GM23248 (cell line): ENCODE measurements at places on chromosomes 6 and 20. TPM values are rescaled to one million over a fixed set of nuclear protein-coding genes. Genes with fewer than 3 reads are reported as not detected.

- H3K4me1 ChIP-seq: peaks cover 32% of the 10 kb centered on the region
- no peaks in the 10 kb centered on the region for H3K27me3 ChIP-seq
- peak overlapping the region; percentile 85 for H3K4me3 ChIP-seq
- no peak overlapping the region for H3K27ac ChIP-seq
- H3K36me3 ChIP-seq: no peaks in the 10 kb centered on the region
- no peak for DNase-seq
These were observed 1.7 kb downstream of the PCMT1 start for GRCh38 chr6:149751239-149751638.

GRCh38 chr6:35071347-35071994 is 69.7 kb downstream of the TCP11 start:
- H3K4me3 ChIP-seq: no peak overlapping the region
- no peaks in the 10 kb centered on the region for H3K4me1 ChIP-seq
- DNase-seq: peak; percentile 55
- no peaks in the 10 kb centered on the region for H3K36me3 ChIP-seq

GRCh38 chr6:30748851-30749540 is 4.6 kb upstream of the IER3 start:
- peak; percentile 54 for DNase-seq
- no peak overlapping the region for H3K4me3 ChIP-seq
- peaks cover 54% of the 10 kb centered on the region for H3K4me1 ChIP-seq

Gene EBF4
- 0.76 TPM in 1 of 2 replicates, not detected in the other for total RNA-seq

Gene ADGRF4
- total RNA-seq: 0.11 TPM in 1 of 2 replicates, not detected in the other

GRCh38 chr20:40278673-40279072 is 410.4 kb downstream of the MAFB start:
- peaks cover 25% of the 10 kb centered on the region for H3K4me1 ChIP-seq
- H3K36me3 ChIP-seq: no peaks in the 10 kb centered on the region
- no peak overlapping the region for H3K4me3 ChIP-seq

Gene GPLD1
- total RNA-seq: 0.97 TPM in 1 of 2 replicates, not detected in the other

GRCh38 chr6:90315986-90316385 is 19.3 kb upstream of the BACH2 start:
- H3K27me3 ChIP-seq: peaks cover 27% of the 10 kb centered on the region
- no peak for DNase-seq
- H3K27ac ChIP-seq: no peak overlapping the region
- H3K36me3 ChIP-seq: no peaks in the 10 kb centered on the region
- no peak overlapping the region for H3K4me3 ChIP-seq
- H3K4me1 ChIP-seq: no peaks in the 10 kb centered on the region

Gene F13A1
- total RNA-seq: not detected in 2 replicates

- no peak overlapping the region for H3K4me3 ChIP-seq
- no peak overlapping the region for H3K27ac ChIP-seq
- DNase-seq: no peak
- peaks cover 13% of the 10 kb centered on the region; the same call in 1 of the 2 replicates for H3K27me3 ChIP-seq
- no peaks in the 10 kb centered on the region for H3K4me1 ChIP-seq
These were observed 8.7 kb downstream of the CST4 start for GRCh38 chr20:23680146-23680545.

- no peaks in the 10 kb centered on the region for H3K36me3 ChIP-seq
- peaks cover 48% of the 10 kb centered on the region for H3K27me3 ChIP-seq
- no peak overlapping the region for H3K4me3 ChIP-seq
- DNase-seq: peak; percentile 13
These were observed 8.7 kb upstream of the SYNDIG1 start for GRCh38 chr20:24460712-24461111.

- no peak overlapping the region for H3K27ac ChIP-seq
- H3K36me3 ChIP-seq: no peaks in the 10 kb centered on the region
- peaks cover 3% of the 10 kb centered on the region; the same call in 1 of the 2 replicates for H3K4me1 ChIP-seq
These were observed 14.5 kb downstream of the OR2B2 start for GRCh38 chr6:27897580-27898206.

Gene RHAG
- total RNA-seq: not detected in 2 replicates

- H3K36me3 ChIP-seq: no peaks in the 10 kb centered on the region
- H3K27me3 ChIP-seq: no peaks in the 10 kb centered on the region
- DNase-seq: peak; percentile 12
- H3K4me1 ChIP-seq: no peaks in the 10 kb centered on the region
- no peak overlapping the region for H3K27ac ChIP-seq
These were observed 81.8 kb upstream of the GPR6 start for GRCh38 chr6:109896341-109896740.

DNA sequence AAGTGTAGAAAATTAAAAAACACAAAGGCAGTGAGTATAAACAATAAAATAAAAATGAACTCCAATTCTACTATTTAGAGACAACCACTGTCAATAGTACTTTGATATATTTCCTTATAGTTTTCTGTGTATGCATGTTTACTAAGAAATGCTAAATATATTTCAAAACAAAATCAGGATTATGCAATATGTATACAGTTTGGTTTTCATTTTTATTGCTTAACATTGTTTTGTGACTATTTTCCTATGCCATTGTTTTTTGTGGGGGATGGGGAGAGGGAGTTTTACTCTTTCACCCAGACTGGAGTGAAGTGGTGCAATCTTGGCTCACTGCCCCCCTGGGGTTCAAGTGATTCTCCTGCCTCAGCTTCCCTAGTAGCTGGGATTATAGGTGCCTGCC is 19.6 kb downstream of the OR2A4 start:
- DNase-seq: no peak
- no peak overlapping the region for H3K4me3 ChIP-seq
- no peak overlapping the region for H3K27ac ChIP-seq
- no peaks in the 10 kb centered on the region for H3K36me3 ChIP-seq

DNA sequence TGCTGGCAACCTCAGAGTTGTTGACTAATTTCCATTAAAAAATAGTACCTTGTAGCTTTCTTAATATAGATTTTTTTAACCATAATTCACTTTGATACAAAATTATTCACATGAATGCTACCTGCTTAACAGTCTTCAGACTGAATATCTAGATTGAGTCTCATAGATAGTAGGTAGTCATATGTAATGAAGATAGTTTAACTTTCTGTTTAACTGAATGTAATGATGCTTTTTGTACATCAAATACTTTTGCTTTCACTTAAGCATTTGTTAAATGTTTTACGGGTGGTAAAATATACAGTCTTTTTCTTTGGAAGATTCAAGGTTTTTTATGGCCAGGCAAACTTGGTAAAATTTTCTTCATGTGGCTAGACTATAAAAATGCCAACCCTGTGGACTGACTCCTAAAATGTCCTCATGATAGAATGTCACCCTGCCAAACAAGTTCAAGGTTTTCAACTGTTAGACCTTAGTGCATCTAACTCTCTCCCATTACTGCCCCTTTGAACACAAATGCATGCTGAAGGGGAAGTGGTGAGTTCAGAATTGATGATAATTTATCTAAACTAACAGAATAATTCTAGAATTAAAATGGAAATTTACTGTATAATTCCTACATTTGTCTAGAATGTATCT is 16.4 kb downstream of the TBPL1 start:
- no peak for DNase-seq
- H3K27ac ChIP-seq: no peak overlapping the region
- peaks cover 9% of the 10 kb centered on the region for H3K4me1 ChIP-seq
- H3K4me3 ChIP-seq: no peak overlapping the region
- no peaks in the 10 kb centered on the region for H3K36me3 ChIP-seq

DNA sequence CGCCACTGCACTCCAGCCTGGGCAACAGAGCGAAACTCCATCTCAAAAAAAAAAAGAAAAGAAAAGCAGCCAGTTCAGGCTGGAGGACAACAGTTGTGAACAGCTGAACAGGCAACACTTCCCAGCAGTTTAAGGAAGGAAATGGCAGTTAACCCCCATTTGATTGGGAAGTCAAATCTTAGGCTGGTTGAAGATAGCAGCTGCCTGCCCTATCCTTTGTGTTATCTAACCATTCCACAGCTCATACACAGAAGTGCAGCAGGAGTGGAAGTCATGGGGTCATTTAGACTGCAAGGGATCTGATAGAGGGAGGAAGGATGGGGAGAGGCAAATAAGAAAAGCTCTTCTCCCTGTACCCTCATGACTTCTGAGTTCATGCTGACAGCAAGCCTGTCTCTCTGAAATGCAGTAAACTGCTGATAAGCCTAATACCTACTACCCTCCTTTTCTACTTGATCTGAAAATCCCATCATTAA is 35.3 kb downstream of the KCTD20 start:
- H3K27me3 ChIP-seq: no peaks in the 10 kb centered on the region
- no peaks in the 10 kb centered on the region for H3K4me1 ChIP-seq
- H3K27ac ChIP-seq: no peak overlapping the region
- H3K36me3 ChIP-seq: peaks cover 42% of the 10 kb centered on the region
- no peak overlapping the region for H3K4me3 ChIP-seq
